GM12865 (cell line): ENCODE measurements at places on chromosomes 11 and 22.

DNA sequence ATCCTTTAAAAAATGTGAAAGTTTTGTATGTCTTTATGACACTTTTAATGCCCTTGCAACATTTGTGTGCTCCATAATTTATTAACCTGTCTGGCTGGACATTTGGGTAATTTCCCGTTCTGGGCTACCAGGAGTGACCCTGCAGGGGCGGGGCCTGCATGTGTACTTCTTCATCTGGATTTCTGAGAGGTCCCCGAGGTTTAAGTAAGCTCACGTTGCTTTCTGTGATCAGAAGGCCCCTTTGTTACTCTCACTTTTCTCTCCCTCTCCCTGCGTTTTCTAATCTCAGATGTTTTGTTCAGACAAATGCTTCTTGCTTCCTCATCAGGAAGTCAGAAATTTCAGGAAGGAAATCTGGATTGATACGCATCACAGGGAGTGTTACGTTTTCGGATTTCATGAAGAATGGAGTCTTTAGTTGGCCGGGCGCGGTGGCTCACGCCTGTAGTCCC lies 78.9 kb upstream of the CRYBB3 start:
- DNase-seq = no peak

DNA sequence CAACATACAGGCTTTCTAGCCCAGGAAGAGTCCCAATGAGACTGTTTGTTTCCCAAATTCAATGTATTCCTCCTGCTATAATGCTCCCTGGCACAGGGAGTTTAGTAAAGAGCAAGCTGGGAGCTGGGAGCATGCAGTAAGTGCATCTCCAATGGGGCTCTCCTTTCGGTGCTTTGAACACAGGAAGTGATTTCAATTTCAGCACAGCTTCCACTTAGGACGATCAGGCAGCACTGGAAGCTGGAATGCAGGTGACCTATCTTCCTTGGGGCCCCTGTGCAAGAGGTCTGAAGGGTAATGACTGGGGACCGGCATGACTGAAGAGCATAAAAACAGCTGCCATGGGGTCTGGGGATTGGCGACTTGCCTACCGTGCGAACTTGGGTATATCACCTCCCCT lies 76.0 kb downstream of the LARGE1 start:
- DNase-seq = no peak

GRCh38 chr11:115980337-115981103 lies 476.3 kb upstream of the CADM1 start:
- DNase-seq = no peak

DNA sequence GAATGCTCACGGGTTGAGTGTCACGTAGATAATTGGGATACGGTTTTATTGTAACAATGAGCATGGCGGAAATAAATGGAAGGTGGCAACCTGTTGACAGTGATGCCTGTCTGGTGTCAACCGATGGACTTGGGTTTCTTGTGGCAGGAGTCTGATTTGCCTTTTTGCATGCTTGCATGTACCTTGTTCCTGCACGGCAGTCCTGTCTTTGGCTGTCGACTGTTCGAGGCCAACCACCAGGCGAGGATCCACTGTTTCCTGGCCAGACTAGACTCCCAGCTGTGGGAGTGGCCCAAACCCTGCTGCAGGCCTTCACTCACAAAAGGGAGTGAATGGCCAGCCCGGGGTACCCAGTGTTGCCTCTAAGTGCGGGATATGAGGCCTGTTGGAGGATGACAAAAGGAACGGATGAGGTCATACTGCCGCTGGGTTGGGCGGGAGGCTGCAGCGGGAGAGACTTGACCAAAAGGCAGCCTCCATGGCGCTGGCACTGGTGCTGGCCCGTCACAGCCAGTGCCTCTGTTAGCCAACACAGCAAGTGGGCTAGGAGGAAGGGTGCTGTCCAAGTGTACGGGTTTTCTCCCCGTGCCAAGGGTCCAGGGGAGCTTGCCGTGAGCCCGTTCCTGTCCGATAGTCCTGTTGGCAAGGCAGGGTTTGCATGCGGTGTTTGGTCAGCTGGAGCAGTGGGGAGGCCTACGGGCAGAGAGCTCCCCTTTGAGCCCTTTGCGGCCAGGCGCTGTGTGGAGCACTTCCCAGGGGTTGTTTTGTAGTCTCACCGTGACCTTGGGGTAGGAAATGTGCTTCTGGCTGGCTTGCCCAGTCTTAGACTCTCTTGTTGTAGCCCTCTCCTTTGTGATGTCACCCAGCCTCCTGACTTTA lies 974 bp downstream of the DGCR8 start:
- DNase-seq = peak; percentile 32

DNA sequence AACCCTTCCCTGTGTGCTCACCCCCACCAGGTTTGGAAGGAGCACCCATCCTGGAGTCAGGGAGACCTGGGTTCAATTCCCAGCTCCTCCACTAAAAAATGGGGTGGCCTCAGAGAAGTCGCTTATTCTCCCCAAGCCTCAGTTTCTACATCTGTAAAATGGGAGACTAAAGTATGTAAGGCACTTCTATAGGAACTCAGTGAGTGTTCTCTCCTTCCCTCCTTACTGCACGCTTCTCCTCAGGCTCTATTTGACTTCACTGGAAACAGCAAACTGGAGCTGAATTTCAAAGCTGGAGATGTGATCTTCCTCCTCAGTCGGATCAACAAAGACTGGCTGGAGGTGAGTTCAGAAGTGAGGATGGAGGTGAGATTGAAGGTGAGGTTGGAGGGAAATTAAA lies 11.3 kb downstream of the NCF4 start:
- no peak for DNase-seq

- DNase-seq = peak; percentile 78
These were observed 21.3 kb downstream of the IZUMO1R start for GRCh38 chr11:94325681-94326080.
